IPS DF 6.9 (cell line): ENCODE measurements at places on chromosomes 4 and X.
A peak's percentile ranks its signal among the peaks of the same experiment; 100 is the strongest.

GRCh38 chr4:140057701-140058100, 96.3 kb downstream of the MAML3 start:
- no peak for DNase-seq

DNA sequence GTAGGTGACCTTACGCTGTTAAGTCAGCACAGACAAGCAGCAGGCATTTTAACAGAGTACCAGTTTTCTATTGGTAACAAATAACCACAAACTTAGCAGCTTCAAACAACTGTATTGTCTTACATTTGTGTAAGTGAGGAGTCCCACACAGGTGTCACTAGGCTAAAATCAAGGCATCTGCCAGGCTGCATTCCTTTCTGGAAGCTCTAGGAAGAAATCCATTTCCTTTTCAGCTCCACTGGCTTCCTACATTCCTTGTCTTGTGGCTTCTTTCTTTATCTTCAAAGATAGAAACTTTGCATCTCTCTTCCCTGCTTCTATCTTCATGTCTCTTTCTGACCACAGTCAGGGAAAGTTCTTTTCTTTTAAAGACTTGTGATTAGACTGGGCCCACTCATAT, 139.9 kb downstream of the TMEM144 start:
- DNase-seq, result peak; percentile 7

DNA sequence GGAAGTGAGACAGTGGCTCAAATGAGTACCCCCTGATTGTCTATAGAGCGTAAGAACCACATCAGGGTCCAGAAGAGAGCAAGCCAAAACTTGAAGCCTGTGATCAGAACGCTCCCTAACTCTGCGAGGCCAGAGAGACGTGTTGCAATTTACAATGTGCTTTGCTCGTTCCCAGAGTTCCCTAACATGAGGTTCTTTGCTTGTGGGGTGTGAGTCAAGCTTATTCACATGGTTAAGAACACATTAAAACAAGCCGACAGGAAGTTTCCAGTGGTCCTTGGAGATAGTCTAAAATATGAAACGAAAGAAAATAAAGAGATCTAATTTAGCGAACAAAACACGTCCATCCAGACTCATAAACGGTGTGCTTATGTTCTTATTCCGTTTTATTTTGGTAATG, 702.3 kb downstream of the TRIML1 start:
- DNase-seq, result no peak

DNA sequence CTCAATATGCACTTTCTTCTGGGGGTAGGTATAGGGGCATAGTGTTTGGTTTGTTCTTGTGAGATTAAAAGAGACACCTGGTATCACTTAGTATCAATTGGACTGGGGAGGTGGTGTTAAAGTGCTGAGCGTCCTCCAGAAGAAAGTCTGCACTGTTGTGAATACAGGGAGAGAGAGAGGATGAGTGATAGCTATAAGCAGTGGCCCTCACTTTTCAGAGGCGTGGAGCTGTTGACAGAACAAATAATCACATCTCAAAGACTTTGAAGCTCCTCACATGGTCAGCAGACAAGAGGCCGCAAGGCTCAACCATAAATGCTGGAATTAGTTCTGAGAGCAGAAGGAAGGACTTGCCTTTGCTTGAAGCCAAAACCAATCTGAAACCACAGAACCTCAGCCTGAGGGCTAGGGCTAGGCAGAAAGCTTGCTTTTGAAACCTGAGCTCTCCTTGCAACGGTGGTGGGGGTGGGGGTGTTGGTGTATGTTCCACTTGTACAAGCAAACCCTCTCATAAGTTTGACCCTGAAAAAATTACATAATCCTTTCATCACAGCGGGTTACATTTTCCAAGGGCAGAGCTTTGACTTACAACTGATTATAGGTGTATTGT, 123.2 kb upstream of the SCML1 start:
- DNase-seq, result no peak

GRCh38 chrX:15751155-15751819, 13.2 kb downstream of the CA5B start:
- DNase-seq, result no peak

DNA sequence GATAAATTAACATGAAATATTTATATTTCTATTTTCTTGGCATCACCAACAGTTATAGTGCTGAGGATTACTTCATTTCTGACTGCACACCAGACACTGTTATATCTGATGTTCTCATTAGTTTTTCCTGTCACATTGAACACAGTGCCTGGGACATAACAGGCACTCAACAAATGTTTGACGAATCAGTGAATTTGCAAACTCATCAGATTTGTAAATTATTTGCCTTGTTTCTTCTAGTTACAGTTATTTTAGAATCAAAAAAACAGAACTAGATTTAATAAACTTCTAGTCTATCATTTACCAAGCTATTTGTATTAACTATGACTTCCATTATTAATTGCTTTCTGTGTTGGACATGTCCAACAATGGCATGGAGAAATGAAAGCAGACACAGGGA, 483.3 kb downstream of the KLHL13 start:
- DNase-seq, result no peak

- peak; percentile 25 for DNase-seq
Observed at GRCh38 chr4:38728631-38729141, 54.1 kb downstream of the TLR10 start.

- DNase-seq, result no peak
Observed at GRCh38 chrX:123917069-123917468, 44.4 kb upstream of the STAG2 start.

DNA sequence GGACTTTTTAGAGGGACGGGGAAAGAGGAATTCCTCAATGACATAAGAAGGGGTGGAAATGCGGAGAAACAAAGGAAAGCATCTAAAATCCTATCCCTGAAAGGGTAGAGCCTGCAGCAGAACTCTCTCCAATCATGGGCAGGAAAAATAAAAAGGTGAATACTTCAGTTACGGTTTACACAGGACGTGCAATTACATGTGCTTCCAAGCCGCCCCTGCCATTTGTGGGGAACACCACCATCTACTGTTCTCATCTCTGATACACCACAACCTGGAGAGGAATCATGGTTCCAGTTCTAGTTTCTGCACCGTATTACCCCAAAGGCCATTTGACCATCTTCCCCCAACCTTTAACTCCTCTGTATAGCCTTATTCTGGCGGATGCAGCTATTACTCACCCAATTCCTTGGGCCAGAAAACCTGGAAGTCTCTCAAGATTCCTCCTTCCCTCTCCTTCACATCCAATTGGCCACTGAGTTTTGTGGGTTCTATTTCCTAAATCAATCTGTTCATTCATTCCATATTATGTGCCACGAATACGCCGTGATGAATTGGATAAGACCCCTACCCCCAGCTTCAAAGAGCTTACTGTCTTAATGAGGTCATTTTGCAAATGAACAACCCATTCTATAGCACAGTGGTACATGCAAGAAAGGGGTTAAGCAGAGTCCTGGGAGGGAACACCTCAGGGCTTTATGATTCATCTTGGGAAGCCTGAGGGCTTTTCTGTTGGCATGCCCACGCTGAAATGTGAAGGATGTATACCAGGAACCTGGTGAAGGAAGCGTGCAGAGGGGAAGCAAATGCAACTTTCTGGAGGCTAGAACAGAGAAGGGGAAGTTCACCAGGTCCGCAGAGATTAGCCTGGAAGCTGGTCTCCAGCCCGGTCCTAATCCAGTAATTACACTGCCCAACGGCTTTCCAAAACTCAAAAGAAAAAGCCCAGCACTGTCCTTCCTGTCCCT, 1.4 kb upstream of the MSL3 start:
- DNase-seq, result no peak

DNA sequence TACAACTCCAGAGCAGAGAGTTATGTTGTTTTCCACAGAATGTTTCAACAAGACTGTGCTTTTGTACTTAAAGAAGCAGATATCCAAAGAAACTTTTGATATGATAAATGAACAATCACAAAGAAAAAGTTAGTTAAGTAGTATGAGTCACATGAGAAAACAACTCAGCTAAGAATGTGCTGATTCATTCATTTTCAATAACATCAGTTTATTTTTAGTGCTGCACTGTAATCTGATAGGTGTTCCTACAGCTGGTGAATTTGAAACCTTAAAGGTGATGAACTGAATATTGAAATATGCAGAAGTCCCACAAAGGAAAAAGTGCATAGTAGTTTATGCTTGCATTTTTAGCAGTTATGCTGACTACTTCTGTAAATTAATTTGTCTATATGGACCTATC, 180.3 kb upstream of the TENM3 start:
- no peak for DNase-seq

DNA sequence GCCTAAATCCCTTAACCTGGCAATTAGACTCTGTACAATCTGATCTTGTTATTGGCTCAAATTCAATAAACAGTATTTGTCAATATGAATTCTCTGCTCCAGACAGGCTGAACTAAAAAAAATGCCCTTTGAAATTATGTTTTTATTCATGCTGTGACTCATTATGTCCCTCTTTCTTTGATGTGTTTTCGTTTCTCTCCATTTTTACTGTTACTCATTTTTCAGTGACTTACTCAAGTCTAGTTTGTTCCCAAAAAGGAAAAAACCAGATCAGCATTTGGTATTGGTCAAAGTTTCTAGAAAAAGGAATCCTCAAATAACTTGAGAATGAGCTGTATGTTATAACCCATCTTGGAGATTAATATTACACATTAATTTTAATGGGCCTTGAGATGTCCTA, 40.4 kb downstream of the UNC5C start:
- no peak for DNase-seq

DNA sequence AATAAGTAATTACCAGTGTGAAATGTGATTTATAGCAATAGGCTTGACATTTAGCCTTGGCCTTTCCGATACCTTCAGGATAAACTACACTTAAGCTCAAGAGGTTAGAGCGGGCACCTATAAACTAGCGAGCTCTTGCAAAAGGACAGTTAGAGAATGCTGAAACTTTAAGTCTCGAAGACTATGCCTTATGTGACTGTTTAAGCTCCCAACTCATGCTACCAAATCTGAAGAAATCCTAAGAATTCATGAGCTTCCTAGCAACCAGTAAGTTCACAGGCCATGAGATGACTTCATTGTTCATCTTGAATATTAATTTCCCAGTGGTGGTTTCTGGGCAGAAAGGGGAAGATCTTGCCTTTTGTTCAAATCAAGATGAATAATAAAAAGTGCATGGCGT, 4.7 kb downstream of the STOX2 start:
- DNase-seq, result no peak
